ENCODE measurements at places on chromosomes 4 and X.

GRCh38 chrX:139538907-139539790, 8.6 kb downstream of the F9 start:
- DNase-seq: no peak

DNA sequence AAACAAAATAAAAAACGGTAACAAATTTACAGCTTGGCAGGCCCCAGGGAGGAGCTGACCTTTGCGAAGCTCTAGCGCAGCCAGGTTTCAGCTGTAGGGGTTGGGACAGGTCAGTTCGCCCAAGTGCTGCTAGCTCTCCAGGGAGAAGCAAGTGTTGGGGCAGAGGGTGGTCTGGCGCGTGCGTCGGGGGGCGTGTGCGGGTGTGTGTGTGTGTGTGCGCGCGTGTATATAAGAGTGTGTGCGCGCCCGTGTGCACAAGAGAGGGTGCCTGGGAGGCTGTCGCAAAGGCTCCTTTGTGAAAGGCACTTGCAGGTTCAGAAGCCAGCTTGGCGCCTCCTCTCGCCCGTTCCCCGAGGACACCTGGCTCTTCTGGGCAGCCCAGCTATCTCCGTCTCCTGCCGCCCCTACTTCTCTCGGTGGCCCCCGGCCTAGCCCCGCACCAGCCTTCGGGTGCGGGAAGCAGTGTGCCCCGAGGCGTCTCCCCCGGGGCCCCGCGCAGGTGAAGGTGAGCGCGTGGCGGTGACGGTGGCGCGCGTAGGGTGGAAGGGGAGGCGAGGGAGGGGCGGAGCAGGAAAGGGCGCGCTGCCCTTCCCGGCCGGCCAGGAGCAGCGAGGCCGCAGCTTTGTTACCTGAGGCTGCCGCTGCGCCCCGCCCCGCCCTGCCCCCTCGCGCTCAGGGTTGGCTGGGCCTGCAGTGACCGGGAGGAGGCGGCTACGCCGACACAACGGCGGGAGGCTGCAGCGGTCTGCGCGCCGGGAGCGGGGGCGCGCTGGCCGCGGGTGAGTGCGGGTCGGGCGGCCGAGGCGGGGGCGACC, at the start of gene FHDC1:
TSS of gene FHDC1 (plus strand) at position 693 of the 815 bp plus-strand sequence. CDS start 6,735 bp downstream, outside the sequence.
- peak; percentile 89 for DNase-seq

- no peak for DNase-seq
These were observed 33.3 kb downstream of the ARX start for GRCh38 chrX:24982306-24982965.

DNA sequence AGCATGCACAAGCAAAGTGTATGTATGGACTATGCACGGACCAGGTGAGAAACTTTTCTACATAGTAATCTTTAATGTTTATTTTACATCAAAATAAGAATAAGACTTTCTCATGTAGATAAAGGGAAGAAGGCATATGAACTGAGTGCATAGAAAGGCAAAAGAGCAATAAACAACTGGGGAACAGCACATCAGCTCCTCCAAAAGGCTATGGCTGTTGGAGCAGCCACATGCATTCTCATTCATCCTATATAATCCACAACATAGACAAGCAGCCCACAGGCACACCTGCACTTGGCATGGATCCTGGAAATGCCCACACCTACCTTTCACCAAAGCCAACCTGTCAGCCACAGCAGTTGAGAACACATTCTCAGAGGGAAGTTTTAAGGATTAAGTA, 586.9 kb upstream of the INTU start:
- DNase-seq: no peak

DNA sequence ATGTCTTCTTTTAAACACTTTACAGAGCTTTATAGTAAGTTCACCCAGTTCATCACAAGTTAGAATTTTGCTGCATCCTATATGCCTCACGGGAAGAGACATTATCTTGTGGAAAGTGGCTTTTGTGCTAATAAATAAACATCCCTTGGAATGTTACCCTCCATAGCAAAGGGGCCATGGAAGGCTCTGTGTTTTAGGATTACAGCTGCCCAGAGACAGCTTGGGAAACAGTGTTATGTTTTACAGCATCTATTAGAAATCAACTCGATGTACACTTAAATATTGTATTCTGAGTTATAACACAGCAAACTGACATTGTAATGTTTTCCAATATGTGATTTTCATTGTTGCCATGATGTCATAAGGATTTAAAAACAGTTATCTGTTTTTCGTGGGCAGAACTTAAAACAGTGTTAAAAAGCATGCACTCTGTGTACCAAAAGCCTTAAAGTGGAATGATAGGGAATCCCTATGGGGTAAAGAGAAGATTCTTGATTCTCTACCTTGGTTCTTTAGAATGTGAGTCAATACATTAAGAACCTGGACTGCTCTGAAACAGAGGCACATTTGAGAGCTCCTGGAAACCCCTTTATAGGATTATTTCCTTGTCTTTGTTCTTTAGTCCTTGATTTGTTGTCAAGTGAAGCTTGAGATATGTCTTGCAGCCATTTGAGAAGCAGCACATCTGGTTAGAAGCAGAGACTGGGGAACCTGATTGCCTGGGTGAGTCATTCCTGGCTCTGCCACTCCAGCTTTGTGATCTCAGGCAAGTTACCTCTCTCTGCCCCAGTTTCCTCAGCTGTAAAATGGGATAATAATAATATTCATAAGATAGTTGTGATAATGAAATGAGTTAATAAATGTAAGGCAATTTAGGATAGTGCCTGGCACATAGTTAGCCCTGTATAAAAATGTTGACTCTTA, 41.6 kb downstream of the ARHGAP10 start:
- no peak for DNase-seq

DNA sequence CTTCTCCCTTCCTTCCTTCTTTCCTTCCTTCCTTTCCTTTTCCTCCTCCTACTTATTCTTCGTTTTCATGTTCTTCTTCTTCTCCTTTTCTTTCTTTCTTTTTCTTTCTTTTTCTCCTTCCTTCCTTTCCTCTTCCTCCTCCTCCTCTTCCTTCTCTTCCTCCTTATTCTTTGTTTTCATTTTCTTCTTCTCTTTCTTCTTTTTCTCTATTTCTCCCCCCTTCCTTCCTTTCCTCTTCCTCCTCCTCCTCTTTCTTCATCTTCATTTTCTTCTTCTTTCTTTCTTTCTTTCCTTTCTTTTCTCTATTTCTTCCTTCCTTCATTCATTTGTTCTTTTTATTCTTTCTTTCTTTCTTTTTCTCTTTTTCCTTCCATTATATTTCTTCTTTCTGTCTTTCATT, 671.6 kb downstream of the IQCM start:
- DNase-seq: no peak

DNA sequence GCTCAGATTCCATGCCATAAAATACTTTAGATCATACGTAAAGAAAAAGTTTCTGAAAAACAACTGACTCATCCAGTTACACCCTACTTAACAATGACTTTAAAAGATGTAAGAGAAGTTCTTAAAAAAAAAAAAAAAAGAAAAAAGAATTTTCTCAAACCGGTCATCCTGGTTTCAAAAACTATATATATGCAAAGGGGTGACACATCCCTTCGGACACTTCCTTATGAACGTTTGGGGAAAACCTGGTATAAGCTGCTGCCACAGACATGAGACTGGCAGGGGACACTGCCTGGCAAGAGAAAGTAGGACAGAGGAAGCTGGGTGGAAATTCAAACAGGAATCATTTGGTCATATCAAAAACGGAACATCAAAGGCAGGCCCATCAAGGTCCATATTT, 81.2 kb upstream of the PRSS48 start:
- DNase-seq: peak; percentile 49

DNA sequence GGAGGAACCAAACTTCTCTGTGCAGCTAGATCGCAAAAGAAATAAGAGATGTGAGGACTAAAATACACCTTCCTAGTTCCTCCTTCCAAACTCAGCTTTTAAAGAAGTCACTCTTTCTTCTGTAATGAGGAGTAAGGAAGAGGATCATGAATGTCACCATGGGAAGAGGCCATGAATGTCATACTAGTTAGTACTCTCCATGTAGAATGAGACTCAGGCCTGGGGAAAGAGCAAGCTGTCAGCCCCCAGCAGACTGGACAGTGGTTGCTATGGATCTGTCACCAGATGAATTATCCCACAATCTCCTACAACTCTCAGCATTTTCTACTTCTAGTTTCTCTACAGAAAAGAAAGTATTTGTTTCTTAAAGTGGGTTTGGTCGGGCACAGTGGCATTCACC, 57.1 kb upstream of the PRDM8 start:
- no peak for DNase-seq

DNA sequence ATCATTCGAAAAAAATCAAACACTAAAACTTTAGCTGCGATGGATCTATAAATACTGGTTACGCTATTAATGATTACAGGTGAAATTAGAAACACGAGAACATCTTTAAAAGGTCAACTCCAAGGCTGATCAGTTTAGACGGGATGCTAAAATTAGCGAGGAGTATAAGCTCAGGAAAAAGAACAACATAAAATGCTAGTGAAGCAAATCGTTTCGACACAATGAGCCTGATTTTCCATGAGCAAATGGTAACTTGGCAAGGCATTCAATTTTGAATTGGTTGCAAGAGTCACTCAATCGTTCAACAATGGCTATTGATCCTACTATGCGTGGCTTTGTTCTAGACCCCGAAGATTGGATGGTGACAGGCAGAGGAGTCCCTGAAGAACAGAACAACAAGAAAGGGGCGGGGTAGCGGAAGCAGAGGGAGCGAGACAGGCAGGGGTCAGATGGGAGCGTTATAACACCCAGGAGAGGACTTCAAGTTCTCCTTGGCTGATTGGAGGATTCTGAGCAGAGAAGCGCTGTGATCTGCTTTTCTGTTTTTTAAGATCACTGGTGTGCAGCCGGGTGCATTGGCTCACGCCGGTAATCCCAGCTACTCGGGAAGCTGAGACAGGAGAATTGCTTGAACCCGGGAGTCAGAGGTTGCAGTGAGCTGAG, 146.5 kb downstream of the RBM47 start:
- no peak for DNase-seq

GRCh38 chr4:16224264-16225166, 1.8 kb downstream of the TAPT1 start:
- DNase-seq: peak; percentile 45

DNA sequence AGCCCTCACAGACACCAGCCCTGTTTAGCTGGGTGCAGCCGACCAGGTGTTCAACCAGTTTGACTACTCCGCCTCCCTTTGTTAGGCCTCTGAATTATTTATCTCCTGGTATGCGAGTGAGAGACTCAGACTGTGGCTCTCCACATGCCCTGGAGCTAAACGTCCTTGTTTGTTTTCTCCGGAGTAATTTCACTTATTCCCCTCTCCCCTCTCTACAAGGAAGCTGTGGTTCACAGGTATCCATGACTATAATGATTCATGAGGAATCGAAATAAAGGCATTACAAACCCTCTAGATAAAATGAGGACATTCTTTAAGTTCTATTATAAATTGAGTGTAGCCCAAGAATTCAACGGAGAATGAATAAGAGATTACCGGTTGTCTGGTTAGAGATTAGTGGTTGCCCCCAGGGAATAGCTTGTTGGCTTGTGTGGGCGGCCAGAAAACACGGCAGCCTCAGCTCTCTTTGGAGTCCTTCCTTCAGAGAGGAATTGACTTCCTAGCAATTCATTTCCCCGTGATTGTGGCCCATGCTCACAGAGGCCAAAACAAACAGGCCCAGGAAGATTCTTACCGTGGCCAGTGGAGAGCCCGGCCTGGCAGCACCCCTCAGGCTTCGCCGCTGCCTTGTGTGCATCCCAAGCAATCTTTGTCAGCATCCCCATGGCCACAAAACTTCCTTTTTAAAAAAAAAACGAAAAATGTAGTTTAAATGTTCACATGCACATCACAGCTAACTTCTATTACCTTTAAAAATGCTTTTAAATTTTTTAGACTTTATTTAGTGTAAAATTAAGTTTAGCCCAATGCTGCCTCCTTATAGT, 60.2 kb upstream of the CBR4 start:
- peak; percentile 99 for DNase-seq

- DNase-seq: no peak
These were observed 897.9 kb upstream of the FTHL17 start for GRCh38 chrX:31969714-31970113.

DNA sequence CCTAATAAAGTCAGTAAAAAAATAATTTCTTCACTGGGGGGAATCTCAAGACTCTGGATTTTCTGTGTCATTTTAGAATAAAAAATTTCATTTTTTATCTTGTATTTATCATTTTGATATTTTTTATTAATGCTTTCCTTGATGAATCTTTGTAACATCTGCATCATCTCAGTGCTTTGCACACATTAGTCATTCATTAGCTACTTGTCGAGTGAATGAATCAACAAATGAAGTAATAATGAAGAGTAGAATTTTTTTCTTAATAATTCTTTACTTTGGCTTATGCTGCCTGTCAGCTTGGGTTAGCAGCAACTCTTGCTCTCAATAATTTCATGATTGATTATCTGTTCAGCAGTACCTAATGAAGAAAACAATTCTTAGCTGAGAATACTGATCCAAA, 530.8 kb downstream of the GRXCR1 start:
- DNase-seq: no peak

- peak; percentile 58 for DNase-seq
These were observed 290.7 kb upstream of the FAM241A start for GRCh38 chr4:111854494-111855087.

DNA sequence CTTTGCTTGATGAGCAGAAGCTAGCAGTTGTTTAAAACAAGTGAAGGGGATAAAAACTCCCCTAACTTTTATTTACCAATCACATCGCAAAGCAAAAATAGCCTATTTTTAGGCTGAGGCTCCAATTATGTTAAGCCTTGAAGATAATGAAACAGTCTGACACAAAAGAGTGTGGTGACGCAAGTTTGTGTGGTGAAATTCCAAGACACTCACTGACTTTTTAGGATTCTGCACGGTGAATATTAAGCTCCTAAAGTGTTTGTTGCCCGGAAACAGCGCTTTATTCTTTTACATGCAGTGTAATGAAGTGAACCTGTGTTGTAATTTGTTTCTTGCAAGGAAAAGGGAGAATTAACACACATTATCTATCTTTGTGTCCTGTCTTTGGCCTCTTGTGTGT, 74.8 kb downstream of the POLA1 start:
- DNase-seq: no peak

DNA sequence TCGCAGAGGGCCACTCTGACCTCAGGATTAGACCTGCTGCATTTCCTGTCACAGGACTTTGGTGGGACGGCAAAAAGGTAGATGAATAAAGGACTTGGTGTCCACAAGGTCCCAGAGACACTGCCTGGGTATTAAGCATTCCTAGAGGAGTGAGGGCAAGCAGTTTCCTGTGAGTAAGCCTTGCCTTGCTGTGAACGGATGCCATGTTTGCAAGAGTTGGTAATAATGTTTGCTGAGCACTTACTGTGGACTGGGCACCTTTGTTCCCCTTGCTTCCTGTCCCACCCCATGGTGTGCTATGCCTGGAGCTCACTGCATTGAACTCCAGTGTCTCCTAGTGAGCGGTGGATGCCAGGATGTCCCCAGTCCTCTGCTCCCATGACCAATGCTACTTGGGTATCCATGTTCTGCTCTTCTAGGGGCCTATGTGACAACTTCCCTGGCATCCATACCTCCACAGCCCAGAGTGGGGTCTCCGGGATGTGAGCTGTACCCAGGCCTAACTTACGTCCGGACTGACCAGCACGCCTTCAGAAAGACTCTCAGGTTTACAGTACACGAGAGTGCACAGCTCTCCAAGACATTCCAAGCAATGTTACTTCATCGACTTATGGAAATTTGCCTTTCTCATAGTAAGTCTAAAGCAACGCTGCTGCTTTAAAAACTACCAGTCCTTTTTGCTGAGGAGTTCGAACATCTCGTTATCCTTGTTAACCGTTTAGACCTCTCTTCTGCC, 95.5 kb upstream of the MSX1 start:
- no peak for DNase-seq

GRCh38 chr4:973431-974397, at the start of gene DGKQ:
TSS of gene DGKQ (minus strand) at chr4:973569. CDS start at chr4:973482, 87 bp downstream.
- peak; percentile 84 for DNase-seq
